ENCODE measurements at places on chromosomes 11 and 22.
A peak's percentile ranks its signal among the peaks of the same experiment; 100 is the strongest.

DNA sequence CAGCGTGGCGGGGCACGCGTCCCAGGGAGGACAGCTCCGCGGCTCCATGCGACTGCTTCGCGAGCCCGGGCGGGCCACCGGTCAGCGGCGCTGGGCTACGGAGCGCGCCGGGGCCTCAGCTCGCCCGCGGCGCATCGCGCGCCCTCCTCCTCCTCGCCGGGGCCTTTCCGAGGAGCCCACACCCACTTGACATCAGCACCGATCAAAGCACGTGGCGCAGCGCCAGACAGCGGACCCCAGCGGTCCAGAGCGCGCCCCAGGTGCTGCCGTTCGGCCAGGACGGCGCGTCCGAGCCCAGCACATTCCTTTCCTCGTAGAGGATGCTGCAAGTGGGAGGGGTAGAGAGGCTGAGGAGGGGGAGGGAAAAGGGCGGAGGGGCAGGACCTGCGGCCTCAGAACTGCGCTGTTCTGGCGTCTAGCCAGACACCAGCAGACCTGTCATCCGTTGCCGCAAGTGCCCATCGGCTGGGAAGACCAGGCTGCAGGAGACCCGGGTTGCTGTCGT is 88.6 kb downstream of the PLEKHA7 start:
- peak; percentile 33 for DNase-seq

DNA sequence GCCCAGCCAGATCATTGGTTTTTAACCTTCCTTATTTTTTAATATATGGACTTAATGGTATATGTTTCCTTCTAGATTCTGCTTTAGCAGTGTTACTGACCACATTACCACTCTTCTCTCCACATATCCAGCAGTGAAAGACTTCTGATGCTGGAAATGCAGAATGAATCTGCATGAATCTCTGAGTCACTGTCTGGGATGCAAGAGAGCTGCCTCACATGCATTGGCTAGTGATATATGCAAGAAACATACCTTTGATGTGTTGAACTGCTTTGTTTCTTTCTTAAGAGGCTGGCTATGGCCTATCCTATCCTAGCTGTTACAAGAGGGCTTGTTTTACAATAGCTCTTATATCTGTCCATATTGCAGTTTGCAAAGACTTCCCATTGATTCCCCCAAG is 16.6 kb upstream of the AMPD3 start:
- no peak for DNase-seq

- DNase-seq, result peak; percentile 92
Measured at GRCh38 chr11:1772270-1773130, 8.8 kb upstream of the CTSD start.

GRCh38 chr11:81700076-81700475 is 1033.6 kb downstream of the FAM181B start:
- DNase-seq, result no peak

DNA sequence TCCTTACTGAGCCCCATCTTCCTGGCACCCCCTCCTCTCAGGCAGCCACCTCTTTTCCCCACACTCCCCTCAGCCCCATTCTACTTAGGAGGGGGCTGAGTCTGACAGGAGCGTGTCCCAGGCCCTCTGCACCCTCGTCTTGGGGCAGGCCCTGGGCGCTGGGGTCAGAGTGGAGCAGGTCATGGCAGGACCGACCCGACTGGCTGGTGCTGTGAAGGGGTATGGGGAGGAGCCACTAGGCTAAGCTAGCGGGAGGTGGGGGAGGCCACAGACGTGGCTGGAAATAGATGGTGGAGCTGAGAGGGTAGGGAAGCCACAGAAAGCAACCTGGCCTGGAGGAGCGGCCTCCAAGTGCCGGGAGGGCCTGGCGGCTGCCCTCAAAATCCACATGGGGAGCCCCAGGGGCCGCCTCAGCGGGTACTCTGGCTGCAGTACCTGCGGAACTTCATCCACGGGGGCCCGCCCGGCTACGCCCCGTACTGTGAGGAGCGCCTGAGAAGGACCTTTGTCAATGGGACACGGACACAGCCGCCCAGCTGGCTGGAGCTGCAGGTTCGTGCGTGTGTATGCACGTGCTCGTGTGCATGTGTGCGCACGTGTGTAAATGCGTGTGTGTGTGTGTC is 61.7 kb downstream of the MYO7A start:
- DNase-seq, result no peak
